ENCODE measurements at places on chromosomes 6 and 20.

- no peak overlapping the region for H3K27ac ChIP-seq
- H3K4me1 ChIP-seq, result no peaks in the 10 kb centered on the region
- no peaks in the 10 kb centered on the region for H3K36me3 ChIP-seq
These were observed 17.3 kb downstream of the PLN start for GRCh38 chr6:118565311-118565960.

- H3K27ac ChIP-seq, result no peak overlapping the region
- H3K36me3 ChIP-seq, result no peaks in the 10 kb centered on the region
- no peaks in the 10 kb centered on the region for H3K4me1 ChIP-seq
These were observed 45.4 kb downstream of the TPBG start for GRCh38 chr6:82408952-82409431.

DNA sequence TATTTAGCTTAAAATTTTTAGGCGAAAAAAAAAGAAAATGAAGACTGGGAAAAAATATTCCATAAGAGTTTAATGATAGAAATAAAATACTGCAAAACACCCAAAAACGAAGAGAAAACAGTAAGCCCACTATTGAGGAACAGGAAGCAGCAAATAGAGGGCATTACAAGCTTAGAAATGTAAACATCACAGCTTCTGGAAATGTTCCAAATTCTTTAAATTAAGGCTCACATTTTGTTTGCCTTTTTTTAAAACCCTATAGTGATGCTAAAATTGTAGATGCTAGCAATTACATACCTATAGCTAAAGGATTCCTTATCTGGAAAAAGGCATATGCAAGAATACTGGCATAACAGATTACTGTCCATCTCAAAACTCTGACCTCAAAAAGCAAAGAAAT, 248.6 kb downstream of the KHDRBS2 start:
- no peaks in the 10 kb centered on the region for H3K36me3 ChIP-seq
- H3K4me3 ChIP-seq, result no peak overlapping the region
- H3K27me3 ChIP-seq, result no peaks in the 10 kb centered on the region
- no peak for DNase-seq
- no peaks in the 10 kb centered on the region for H3K4me1 ChIP-seq

DNA sequence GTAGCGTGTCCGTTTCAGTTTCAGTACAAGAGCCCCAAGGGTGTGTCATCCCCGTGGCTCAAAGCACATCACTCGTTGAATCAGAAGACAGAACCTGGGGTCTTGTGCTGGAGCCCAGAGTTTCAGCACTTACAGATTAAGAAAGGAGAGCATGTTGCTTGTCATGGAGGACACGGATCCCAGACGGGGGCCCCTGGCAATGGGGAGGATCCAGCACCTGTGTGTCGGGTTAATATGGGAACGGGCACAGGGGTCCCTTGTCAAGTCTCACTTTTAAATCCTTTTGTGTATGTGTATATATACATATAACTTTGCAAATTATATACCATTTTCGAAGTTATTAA, 23.4 kb downstream of the THBS2 start:
- H3K4me3 ChIP-seq, result no peak overlapping the region
- no peaks in the 10 kb centered on the region for H3K4me1 ChIP-seq

DNA sequence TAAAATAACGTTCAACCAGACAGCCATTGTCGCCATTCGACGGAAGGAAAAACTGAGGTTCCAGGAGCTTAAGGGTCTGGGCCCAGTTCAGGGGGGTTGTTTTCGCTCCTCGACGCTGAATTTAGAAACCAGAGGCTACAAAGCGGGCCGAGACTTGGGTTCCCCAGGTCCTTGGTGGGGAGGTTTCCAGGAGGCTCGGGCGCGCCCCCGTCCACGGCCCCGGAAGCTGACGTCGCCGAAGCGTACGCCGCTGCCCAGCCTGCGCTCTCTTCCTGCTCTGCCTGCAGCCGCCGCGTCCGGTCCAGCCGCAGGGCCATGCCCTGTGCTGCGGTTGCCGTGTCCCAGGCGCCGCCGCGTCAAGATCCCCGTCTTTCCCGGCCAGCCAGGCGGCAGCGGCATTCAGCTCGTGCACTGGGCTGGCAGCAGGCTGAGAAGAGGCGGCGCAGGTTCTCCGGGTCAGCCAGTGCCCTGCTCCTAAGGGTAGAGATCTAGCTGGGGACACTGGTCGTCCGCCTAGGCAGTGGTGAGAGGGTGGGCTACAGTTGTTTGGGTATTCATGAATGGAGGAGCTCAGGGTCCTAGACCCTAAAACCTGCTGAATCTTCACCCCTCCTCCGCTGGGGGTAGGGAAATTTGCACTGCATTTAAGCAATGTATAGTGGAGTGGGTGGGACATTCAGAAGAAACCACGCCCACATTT, 901 bp upstream of the TRIM26 start:
- DNase-seq, result peak; percentile 77
- peaks cover 20% of the 10 kb centered on the region for H3K4me1 ChIP-seq

GRCh38 chr6:16873698-16874097, 112.4 kb upstream of the ATXN1 start:
- H3K36me3 ChIP-seq, result no peaks in the 10 kb centered on the region
- no peak overlapping the region for H3K4me3 ChIP-seq
- no peaks in the 10 kb centered on the region for H3K4me1 ChIP-seq
- no peak for DNase-seq

DNA sequence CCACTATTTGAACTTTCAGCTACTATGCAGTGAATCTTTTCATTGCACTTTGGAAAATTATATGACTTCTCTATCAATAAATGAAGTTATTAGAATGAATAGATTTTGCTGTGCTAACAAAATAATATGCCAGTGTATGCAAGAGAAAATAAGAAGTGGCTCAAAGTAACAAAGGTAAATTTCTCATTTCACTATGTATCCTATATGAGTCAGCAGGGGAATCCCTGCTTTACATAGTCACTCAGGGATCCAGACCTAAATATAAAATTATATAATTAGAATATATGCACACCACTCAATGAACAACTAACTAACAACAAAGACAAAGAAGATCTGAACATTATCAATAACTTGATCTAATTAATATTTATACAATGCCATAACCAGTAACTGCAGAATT, 390.8 kb upstream of the IRAK1BP1 start:
- no peaks in the 10 kb centered on the region for H3K27me3 ChIP-seq
- no peak for DNase-seq
- no peak overlapping the region for H3K4me3 ChIP-seq
- H3K36me3 ChIP-seq, result no peaks in the 10 kb centered on the region

DNA sequence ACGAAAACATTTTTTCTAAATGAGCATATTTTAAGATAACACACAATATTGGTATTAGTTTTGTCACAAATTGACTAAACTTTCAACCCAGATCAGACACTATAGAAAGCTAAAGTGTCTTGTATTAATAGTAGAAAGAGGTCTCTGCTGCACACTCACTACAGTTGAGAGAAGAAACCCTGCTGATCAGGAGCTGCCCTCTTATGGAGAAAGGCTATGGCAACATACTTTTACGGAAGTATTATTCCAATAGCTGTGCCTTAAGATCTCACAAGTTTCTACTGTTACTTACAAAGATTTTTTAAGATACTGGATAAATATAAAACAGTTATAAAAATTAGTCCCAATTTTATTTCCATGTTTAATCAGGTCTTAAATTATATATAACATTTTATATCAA, 155.7 kb downstream of the RIMS1 start:
- peak; percentile 18 for DNase-seq
- H3K4me3 ChIP-seq, result no peak overlapping the region
- H3K27ac ChIP-seq, result no peak overlapping the region
- H3K4me1 ChIP-seq, result no peaks in the 10 kb centered on the region

DNA sequence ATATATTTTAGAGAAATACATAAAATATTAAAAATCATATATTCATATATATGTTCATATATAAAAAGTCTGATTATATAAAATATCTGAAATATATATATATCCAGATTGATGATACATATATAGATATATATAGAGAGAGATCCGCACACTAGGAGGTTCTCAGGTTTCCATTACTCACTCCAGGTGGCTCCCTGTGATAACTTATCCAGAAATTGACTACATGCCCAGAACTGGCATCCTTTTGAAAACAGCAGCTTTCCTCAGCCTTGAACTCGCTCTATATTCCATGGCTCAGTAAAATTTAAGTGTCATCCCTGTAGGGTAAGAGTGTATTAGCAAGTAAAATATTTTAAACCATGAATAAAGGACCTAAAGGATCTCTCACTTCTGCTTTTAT, 206.8 kb downstream of the TINAG start:
- no peak overlapping the region for H3K4me3 ChIP-seq
- H3K4me1 ChIP-seq, result no peaks in the 10 kb centered on the region
- no peaks in the 10 kb centered on the region for H3K27me3 ChIP-seq
- H3K36me3 ChIP-seq, result no peaks in the 10 kb centered on the region

GRCh38 chr6:147023148-147023547, 181.1 kb upstream of the STXBP5 start:
- H3K27ac ChIP-seq, result no peak overlapping the region
- no peak overlapping the region for H3K4me3 ChIP-seq
- H3K27me3 ChIP-seq, result no peaks in the 10 kb centered on the region
- no peaks in the 10 kb centered on the region for H3K36me3 ChIP-seq
- DNase-seq, result no peak
- H3K4me1 ChIP-seq, result no peaks in the 10 kb centered on the region

GRCh38 chr6:66865771-66866170, 1158.7 kb upstream of the EYS start:
- H3K36me3 ChIP-seq, result no peaks in the 10 kb centered on the region
- no peaks in the 10 kb centered on the region for H3K4me1 ChIP-seq
- no peaks in the 10 kb centered on the region for H3K27me3 ChIP-seq

- H3K4me3 ChIP-seq, result no peak overlapping the region
- H3K27me3 ChIP-seq, result no peaks in the 10 kb centered on the region
- H3K4me1 ChIP-seq, result peaks cover 13% of the 10 kb centered on the region
- H3K27ac ChIP-seq, result peak overlapping the region; percentile 64
These were observed 94.0 kb upstream of the NHSL1 start for GRCh38 chr6:138593124-138593877.

- H3K36me3 ChIP-seq, result no peaks in the 10 kb centered on the region
- H3K4me3 ChIP-seq, result no peak overlapping the region
These were observed 316.9 kb upstream of the PRDM1 start for GRCh38 chr6:105769197-105769596.

DNA sequence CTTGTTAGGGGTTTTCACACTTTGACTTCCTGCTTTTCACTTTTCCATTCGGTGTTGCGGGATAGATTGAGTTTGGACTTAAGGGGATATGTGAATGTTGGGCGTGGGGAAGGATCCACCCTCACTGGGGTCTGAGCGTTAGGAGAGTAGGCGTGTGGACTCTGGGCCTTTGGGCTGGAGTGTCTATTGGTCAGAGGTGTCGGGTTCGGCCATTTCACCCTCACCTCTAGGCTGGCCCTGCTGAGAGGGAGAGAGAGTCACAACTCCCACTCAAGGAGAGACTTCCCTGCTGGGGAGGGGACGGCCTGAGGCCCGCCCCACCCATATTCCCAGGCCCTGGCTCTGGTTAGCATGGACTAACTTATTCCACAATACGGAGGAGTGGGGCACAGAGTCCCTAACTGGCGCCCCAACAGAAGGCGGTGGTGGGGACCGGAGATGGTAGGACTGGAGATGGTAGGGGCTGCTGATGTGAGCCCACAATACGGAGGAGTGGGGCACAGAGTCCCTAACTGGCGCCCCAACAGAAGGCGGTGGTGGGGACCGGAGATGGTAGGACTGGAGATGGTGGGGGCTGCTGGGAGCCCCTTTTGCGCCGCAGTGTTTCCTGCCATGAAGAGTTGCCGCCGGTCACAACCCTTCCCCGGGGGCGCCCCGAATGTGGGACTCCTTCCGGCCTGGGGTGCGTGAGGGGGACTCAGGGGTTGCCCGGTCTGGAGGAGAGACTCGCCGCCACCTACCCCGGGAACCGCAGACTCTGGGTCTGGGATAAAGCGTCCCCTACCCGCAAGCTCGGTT, 1.4 kb upstream of the PTPRA start:
- no peaks in the 10 kb centered on the region for H3K36me3 ChIP-seq
- no peak for DNase-seq
- peaks cover 12% of the 10 kb centered on the region for H3K4me1 ChIP-seq
- peak overlapping the region; percentile 72 for H3K4me3 ChIP-seq
- H3K27ac ChIP-seq, result peak overlapping the region; percentile 36

- H3K4me3 ChIP-seq, result no peak overlapping the region
- H3K27ac ChIP-seq, result no peak overlapping the region
- H3K36me3 ChIP-seq, result no peaks in the 10 kb centered on the region
These were observed 489.8 kb upstream of the MANEA start for GRCh38 chr6:95087394-95088097.

- peak overlapping the region; percentile 11 for H3K27ac ChIP-seq
- H3K4me3 ChIP-seq, result no peak overlapping the region
These were observed 291.0 kb downstream of the ZFAND3 start for GRCh38 chr6:38110481-38110971.

DNA sequence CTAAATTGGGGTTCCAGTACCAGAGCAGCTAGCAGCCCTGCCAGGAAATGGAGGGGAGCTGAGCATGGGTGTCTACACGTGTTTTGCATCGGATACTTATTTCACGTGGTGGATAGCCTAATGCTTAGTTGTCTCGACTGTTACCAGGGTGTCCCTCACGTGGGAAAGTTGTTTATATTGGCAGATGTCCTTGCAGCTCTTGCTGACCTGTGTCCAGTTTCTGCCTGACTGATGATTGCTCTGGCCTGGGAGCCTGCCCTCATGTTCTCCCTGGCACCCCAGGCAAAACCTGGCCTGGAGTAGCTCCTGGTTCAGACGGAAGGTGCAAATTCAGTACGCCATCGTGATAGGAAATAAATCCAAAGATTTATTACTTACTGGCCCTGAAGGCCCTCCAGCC, 11.8 kb upstream of the FERMT1 start:
- no peak overlapping the region for H3K27ac ChIP-seq
- H3K4me3 ChIP-seq, result no peak overlapping the region
- no peaks in the 10 kb centered on the region for H3K27me3 ChIP-seq
- H3K4me1 ChIP-seq, result no peaks in the 10 kb centered on the region
- H3K36me3 ChIP-seq, result no peaks in the 10 kb centered on the region

GRCh38 chr6:111550195-111550594, 55.5 kb downstream of the TRAF3IP2 start:
- H3K27ac ChIP-seq, result no peak overlapping the region
- no peak overlapping the region for H3K4me3 ChIP-seq
- H3K36me3 ChIP-seq, result no peaks in the 10 kb centered on the region
- H3K27me3 ChIP-seq, result no peaks in the 10 kb centered on the region
- DNase-seq, result no peak

GRCh38 chr6:10409731-10410206, 5.1 kb downstream of the TFAP2A start:
- peaks cover 8% of the 10 kb centered on the region for H3K4me1 ChIP-seq
- no peaks in the 10 kb centered on the region for H3K27me3 ChIP-seq
- H3K27ac ChIP-seq, result no peak overlapping the region
- no peaks in the 10 kb centered on the region for H3K36me3 ChIP-seq
- H3K4me3 ChIP-seq, result no peak overlapping the region

DNA sequence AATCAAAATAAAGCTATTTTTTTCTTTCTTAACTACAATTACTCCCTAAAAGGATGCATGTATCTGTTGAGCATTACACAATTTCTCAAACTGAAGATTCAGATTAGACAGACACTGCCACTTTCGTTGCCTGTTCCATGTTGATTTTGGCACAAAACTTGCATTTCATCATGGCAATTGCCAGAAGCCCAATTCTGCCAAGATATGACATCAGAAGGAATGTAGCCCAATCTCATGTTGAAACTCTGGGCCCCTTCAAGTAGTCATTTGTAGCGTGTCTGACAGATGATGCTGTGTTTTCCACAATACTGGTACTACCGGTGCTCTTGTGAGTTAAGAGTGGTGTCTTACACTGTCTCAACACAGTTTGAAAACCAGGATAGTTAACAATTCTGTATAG, 705.4 kb downstream of the PTPRT start:
- DNase-seq, result no peak
- H3K27me3 ChIP-seq, result no peaks in the 10 kb centered on the region
- H3K27ac ChIP-seq, result no peak overlapping the region
- no peak overlapping the region for H3K4me3 ChIP-seq
- no peaks in the 10 kb centered on the region for H3K4me1 ChIP-seq

GRCh38 chr20:9458138-9458796, 56.1 kb upstream of the LAMP5 start:
- H3K27me3 ChIP-seq, result no peaks in the 10 kb centered on the region
- no peak overlapping the region for H3K4me3 ChIP-seq
- no peak overlapping the region for H3K27ac ChIP-seq
- DNase-seq, result no peak
- H3K36me3 ChIP-seq, result no peaks in the 10 kb centered on the region
- H3K4me1 ChIP-seq, result no peaks in the 10 kb centered on the region

Measured in Caco-2 (cell line).